H9 (cell line): ENCODE measurements at places on chromosomes 3 and 15. TPM values are rescaled to one million over a fixed set of nuclear protein-coding genes. Genes with fewer than 3 reads are reported as not detected.

DNA sequence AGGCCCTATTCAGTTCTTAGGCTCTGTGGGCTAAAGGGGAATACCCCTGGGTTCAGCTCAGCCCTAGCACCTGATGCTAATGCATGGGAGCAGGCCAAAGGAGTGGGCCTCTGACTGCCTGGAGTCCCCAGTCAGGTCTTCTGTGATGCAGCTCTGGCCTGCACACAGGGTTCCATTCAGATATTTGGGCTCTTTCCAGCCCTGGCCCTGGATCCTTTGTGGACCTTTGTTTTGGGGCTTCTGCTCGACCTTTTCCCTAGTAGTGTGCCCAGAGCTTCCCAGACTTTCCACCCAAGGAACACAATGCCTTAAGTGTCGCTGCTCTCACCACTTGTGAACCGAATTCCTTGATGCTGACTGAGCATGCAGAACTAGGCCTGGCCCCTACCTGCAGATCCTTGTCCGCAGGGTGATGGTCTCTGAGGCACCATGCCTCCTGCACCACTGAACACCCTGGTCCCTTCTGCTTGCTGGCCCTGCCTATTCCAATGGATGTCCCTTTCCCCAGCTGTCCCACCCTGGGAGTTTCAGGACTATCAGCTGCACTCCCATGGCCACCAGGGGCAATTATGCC lies 5.1 kb downstream of the SEC13 start:
- no peak overlapping the region for H3K4me3 ChIP-seq
- DNase-seq, result no peak
- H3K27ac ChIP-seq, result no peak overlapping the region
- no peaks in the 10 kb centered on the region for H3K27me3 ChIP-seq
- peaks cover 66% of the 10 kb centered on the region for H3K36me3 ChIP-seq
- H3K4me1 ChIP-seq, result no peaks in the 10 kb centered on the region

EPHA6 gene
- total RNA-seq, result 0.48 and 0.61 TPM in 2 replicates

- H3K36me3 ChIP-seq, result peaks cover 1% of the 10 kb centered on the region; the same call in 1 of the 3 replicates
- no peaks in the 10 kb centered on the region for H3K4me1 ChIP-seq
- no peaks in the 10 kb centered on the region for H3K27me3 ChIP-seq
These were observed 9.2 kb upstream of the WDR49 start for GRCh38 chr3:167662919-167663400.

GRCh38 chr15:79311901-79312553 lies 1.1 kb downstream of the TMED3 start:
- H3K27ac ChIP-seq, result no peak overlapping the region
- no peak for DNase-seq
- H3K36me3 ChIP-seq, result peaks cover 33% of the 10 kb centered on the region; the same call in 2 of the 3 replicates

WDR93 gene
- not detected in 2 replicates for total RNA-seq

DNA sequence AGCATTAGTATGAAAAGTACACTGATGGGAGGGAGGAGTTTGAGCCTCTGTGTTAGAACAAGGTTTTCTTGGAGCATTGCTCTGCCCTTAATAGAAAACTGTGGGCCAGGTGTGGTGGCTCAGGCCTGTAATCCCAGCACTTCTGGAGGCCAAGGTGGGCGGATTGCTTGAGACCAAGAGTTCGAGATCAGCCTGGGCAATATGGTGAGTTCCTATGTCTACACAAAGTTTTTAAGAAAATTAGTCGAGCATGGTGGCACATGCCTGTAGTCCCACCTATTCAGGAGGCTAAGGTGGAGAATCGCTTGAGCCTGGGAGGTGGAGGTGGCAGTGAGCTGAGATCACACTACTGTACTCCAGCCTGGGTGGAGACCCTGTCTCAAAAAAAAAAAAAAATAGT lies 103.7 kb downstream of the ATP10A start:
- no peak overlapping the region for H3K27ac ChIP-seq
- H3K4me1 ChIP-seq, result no peaks in the 10 kb centered on the region
- no peaks in the 10 kb centered on the region for H3K27me3 ChIP-seq
- H3K36me3 ChIP-seq, result no peaks in the 10 kb centered on the region
- no peak overlapping the region for H3K4me3 ChIP-seq

- H3K27me3 ChIP-seq, result no peaks in the 10 kb centered on the region
- H3K36me3 ChIP-seq, result no peaks in the 10 kb centered on the region
- no peaks in the 10 kb centered on the region; the same call in 1 of the 2 replicates for H3K4me1 ChIP-seq
These were observed 20.6 kb upstream of the FBLN2 start for GRCh38 chr3:13528217-13528867.
